NCI-H345 (cell line): ENCODE measurements at places on chromosomes 2 and 18.
A peak's percentile ranks its signal among the peaks of the same experiment; 100 is the strongest.

GRCh38 chr2:26911911-26912861 is 58.3 kb upstream of the MAPRE3 start:
- DNase-seq = peak; percentile 96

GRCh38 chr2:100878000-100878791 is 58.3 kb downstream of the NPAS2 start:
- no peak for DNase-seq

DNA sequence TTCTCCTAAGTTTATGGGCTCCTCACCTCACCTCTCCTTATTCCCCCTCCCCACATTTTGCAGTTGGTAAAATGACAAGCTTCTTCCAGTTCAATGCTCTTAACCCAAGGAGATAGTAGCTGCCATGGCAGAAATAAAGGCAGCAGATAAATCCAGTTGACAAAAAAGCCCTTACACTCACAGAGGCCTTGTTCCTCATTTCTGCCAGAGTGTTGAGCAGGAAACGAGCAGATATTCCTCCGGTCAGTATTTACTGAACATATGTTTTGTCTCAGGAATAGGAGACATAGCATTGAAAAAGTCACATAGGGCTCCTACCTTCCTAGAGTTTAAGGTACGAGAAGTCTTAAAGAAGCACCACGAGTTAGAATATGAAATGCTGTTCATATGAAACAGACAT is 493.7 kb upstream of the TNP1 start:
- DNase-seq = no peak

GRCh38 chr2:33782395-33783230 is 183.5 kb upstream of the FAM98A start:
- DNase-seq = no peak

GRCh38 chr2:45435316-45435715 is 175.8 kb downstream of the SRBD1 start:
- DNase-seq = peak; percentile 22
